ENCODE measurements at places on chromosomes 12 and 14.

DNA sequence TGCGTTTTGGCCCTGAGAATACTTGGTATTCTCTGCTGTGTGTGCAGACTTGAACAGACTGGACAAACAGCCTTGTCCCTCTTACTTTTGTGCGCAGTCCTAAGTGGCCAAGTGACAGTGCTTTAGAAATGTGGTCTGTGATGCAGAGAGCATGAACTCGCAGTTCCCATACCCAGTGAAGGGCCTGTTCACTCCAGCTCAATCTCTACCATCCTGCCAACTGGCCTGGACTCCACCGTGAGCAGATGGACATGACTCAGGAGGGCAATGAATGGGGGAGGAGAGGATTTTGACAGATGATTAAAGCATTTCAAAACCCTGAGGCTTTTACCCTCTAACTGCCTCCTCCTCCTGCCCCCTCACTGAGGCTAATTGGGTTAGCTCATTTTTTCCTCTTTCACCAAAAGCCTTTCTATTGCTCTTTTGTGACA is 62.5 kb upstream of the PYGL start:
- peak; percentile 81 for DNase-seq

- no peak for DNase-seq
Observed at GRCh38 chr12:78316136-78316535, 485.4 kb downstream of the NAV3 start.

- no peak for DNase-seq
Observed at GRCh38 chr14:99268810-99269707, 2.9 kb downstream of the BCL11B start.

DNA sequence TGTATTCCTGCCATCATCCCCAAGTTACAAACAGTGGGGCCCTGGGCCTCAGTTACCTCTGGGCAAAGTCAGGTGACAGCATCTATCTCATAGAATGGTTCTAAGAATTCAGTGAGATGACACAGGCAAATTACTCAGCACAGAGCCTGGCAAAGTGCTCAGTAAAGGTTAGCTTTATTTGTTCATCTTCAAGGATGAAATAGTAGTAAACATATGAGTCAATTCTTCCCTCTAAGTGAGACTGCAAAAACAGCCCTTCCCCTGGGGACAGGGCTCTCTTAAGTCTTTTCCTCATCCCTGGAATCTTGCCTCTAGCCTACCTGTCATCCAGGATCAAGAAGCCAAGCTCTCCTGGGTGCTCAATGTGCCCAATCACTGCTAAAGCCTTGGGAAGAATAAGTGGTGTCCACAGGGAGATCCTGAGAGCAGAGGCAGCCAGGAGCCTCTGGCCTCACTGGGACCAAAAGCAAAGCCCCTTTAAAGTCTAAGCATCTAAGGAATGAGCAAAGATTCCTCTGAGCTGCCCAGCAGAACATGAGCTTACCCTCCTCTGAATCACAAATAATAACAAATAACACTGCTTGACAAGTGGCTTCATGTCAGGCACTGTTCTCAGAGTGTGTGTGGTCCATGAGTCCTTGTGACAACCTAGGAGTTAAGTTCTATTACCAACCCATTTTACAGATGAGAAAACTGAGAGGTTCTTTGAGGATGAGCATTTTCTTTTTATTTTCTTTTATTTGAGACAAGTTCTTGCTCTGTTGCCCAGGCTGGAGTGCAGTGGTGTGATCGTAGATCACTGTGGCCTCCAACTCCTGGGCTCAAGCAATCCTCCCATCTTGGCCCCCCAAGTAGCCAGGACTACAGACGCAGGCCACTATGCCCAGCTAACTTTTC is 12.1 kb downstream of the NUAK1 start:
- no peak for DNase-seq

- DNase-seq: no peak
Observed at GRCh38 chr14:61523751-61524150, 171.6 kb upstream of the HIF1A start.

DNA sequence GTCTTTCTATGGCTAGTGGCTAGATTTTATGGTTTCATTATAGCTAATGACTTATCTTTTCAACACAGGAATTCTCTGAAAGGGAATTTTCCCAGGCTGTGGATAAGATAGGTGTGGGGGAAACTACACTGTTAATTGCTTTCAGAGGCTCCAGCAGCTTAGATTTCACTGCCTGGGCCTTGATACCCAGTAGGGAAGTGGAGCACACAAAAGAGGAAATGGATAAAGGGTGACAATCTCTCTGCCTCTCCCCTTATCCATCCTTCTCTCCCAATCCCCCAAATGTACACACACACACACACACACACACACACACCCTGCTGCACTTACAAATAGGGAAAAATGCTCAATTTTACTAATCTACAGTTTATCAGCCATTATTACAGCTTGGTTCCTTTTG is 19.1 kb downstream of the SIX4 start:
- no peak for DNase-seq

DNA sequence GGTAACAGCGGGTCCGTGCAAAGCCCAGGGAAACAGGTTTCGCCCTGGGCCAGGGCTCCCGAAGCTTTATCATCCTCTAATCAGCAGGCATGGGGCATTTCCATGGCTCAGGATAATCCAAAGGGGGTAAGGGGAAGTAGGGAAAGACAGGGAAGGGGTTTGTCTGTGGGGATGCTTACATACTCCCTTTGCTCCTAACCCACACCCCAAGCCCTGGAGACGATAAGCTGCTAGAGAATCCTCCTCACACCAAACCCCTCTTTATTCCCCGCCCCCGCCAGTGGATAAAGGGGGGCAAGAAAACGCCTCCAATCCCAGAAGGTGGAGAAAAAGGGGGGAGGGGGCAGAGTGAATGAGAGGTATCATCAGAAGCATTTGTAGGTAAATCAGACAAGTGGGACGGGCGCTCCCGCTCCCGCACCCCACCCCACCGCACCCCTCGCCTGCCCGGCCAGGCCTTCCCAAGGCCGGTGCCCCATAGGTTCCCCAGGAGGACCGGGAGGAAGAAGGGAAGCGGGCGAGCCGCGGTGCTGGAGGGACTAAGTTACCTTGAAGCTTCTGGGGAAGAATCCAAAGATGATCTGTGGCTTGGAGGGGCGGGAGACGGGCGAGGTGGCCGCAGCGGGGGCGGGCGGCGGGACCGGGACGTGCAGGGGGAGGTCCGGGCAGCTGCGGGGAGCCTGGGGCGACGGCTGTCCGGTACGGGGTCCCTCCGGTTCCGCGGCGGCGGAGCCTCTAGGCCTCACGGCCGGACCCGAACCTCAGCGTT is 762 bp downstream of the PPP2R5E start:
- peak; percentile 44 for DNase-seq

- no peak for DNase-seq
Observed at GRCh38 chr14:35254736-35255135, 37.4 kb upstream of the PSMA6 start.
